ENCODE measurements at places on chromosomes 7 and 10. TPM values are rescaled to one million over a fixed set of nuclear protein-coding genes. Genes with fewer than 3 reads are reported as not detected.

The PODXL gene
- total RNA-seq = 18.8 TPM

The REEP3 gene
- 13.6 TPM for total RNA-seq

The CPA5 gene
- total RNA-seq = not detected

The TMEM178B gene
- total RNA-seq = 0.52 TPM

The PPP1R17 gene
- total RNA-seq = not detected

The SPDYE9 gene
- total RNA-seq = not detected

The AZGP1 gene
- 9.4 TPM for total RNA-seq

The HTR5A gene
- not detected for total RNA-seq

The OLAH gene
- 1.0 TPM for total RNA-seq

The PTF1A gene
- not detected for total RNA-seq

The C7orf33 gene
- not detected for total RNA-seq

The GTPBP4 gene
- 14.1 TPM for total RNA-seq

Measured in skeletal muscle tissue (tissue), 5 donors.